ENCODE measurements at places on chromosomes 5 and 9.

DNA sequence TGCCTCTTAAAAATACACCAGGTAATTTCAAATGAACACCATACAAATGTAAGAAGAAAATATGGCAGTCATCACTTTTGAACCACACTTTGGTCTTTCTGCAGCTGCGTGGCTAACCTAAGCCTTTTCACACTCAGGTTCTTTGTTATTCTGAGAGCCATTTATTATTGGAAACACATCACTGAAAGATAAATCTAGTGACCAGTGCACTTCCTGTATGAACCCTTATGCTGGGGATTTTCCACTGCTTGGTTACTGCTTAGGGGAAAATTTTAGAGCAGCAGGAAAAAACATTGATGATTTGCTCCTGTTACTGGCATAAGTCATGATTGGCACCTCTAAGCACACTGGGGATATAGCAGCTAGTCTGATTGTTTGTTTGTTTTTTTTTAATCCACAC lies 58.6 kb upstream of the RANBP3L start:
- no peak for DNase-seq

DNA sequence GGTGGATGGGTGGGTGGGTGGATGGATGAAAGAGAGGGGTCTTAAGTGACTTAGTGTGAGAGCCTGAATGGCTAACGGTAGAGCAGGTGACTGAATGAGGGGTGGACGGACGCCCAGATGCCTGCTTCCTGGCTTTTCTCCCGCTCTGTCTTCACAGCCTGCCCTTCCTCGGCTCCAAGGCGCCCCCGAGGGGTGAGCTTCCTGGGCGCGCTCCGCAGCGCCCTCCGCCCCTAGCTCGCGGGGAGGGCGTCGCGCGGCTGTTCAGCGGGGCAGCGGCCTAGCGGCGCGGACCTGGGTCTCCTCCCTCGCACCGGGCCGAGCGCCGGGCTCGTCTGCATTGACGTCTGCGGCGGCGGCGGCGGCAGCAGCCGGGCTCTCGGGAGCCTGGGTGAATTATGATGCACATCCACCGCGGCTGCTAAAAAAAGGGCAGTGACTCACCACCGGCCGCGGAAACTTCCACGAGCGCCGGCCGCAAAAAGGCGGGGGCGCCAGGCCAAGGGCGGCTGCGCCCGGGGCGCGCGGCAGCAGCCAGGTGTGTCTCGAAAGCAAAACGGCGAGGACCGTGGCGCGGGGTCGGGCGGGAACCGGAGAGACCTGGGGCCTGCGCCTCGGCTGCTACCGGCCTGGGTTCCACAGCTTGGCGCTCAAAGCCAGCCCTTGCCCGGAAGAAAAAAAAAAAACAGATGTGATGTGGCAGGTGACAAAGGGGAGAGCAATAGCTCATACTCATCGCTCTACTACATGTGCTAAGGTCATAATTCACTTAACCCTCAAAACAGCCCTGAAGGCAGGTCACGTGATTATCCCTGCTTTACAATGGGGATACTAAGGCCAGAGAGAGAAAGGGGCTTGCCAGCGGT lies 143.0 kb upstream of the ADRA1B start:
- peak; percentile 31 for DNase-seq

- no peak for DNase-seq
Measured at GRCh38 chr5:75463726-75464125, 47.7 kb downstream of the CERT1 start.

- no peak for DNase-seq
Measured at GRCh38 chr5:50717651-50718050, 51.2 kb downstream of the PARP8 start.

DNA sequence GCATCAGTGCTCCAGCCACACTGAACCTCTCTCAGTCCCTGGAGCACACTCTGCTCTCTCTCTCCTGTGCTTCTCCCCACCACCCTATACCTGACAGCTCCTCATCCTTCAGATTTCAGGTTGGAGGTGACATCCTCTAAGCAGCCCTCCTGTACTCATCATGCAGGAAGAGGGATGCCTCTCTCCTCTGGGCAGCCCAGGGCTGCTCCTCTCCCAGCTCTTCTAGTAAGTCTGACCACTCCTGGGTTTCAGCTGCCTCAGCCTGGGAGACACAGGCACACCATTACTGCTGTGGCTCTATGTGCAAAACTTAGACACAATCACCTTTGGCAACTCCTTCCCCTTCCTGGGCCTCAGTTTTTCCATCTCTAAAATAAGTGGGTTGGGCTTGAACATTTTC lies 232.4 kb upstream of the BRINP1 start:
- DNase-seq = no peak

GRCh38 chr5:124596595-124597421 lies 149.6 kb downstream of the ZNF608 start:
- DNase-seq = no peak

DNA sequence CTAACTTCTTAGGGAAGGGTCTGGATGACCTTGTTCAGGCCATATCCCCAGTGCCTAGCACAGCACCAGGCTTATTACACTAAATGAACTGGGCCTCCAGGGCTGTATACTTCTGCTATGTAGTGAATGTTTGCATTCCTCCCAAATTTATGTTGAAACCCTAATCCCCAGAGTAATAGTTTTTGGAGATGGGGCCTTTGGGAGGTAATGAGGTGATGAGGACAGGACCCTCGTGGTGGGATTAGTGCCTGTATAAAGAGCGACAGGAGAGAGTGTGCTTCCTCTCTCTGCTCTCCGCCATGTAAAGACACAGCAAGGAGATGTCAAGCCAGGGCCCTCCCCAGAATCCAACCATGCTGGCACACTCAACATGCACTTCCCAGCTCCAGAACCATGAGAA lies 148.3 kb downstream of the SEC61B start:
- no peak for DNase-seq

GRCh38 chr5:60604771-60605170 lies 95.2 kb downstream of the DEPDC1B start:
- DNase-seq = no peak

GRCh38 chr9:98215821-98216220 lies 23.4 kb upstream of the CORO2A start:
- no peak for DNase-seq

GRCh38 chr5:135219868-135220267 lies 179.2 kb downstream of the MACROH2A1 start:
- no peak for DNase-seq

DNA sequence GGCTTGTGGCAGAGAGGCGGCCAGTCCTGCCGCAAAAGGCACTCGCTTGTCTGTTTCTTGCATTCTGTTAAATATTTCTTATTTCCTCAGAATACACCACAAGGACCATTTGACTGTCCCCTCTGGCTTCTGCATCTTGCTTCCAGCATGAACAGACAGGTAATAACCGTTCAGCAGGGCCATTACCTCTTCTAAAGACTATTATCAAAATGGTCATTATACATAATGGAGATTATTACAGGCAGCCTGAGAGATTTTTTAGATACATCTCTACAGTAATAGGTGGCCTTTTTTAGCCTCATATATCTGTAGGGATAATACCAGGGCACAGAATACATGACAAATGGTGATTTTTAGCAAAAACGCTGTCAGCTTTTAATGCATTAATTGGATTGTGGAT lies 382.0 kb downstream of the PSAT1 start:
- no peak for DNase-seq

GRCh38 chr5:67206929-67207328 lies 10.3 kb upstream of the CD180 start:
- DNase-seq = peak; percentile 72

GRCh38 chr9:14298601-14299022 lies 15.3 kb downstream of the NFIB start:
- DNase-seq = no peak

DNA sequence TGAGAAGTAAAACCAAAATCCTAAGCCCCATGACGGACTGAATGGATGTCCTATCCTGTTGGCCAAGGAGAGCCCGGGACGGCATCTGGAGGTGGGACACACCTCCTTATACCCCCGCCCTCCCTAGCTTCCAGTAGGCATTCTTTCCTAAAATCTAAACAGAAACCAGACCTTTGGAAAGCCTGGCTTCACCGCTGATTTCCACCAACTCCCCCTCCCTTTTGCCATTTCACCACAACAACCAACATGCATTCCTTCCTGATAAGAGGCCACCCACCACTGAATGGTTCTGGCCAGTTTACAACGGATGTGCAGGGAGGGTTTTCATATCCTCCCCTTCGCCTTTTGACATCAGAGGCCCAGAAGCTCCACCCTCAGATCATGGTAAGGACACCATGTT lies 9.2 kb upstream of the RARS1 start:
- no peak for DNase-seq

DNA sequence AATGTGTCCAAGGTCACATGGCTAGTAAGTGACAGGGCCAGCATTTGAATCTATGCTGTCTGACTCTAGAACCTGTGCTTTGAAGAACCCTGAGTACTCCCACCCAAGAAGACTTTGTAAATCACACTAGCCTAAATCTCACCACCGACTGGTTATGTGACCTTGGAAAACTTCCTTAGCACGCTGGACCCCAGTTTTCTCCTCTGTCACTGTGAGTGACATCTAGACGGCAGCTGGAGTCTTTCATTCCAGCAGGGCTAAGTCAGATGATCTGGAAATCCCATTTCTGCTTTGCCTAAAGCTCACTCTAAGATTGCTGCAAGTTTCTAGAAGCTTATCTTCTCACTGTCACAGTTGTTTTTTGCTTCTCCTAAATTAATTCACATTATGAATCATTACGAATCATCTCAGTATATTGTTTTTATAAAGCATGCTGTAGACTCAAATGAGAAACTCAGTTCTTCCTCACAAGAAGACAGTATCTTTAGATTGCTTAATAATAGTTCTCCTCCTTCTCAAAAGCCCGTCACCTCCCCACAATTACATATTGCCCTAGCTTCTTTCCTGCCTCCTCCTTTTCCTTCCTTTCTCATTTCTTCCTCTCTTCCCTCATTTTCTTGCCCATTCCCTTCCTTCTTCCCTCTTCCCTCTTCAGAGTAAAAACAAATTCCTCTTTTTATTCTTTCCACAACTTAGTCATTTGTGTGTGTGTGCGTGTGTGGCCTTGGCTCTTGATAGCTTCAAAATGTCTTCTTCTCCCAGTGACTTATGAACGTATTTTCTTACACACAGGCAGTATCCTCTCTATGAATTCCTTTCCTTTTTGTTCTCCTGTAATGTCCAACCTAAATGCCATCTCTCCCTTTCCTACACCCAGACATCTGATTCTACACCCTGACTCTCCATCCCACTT lies 16.8 kb downstream of the ALDOB start:
- DNase-seq = no peak

- no peak for DNase-seq
Measured at GRCh38 chr5:96687080-96687479, 24.9 kb downstream of the CAST start.

- DNase-seq = no peak
Measured at GRCh38 chr9:23907343-23907742, 81.3 kb upstream of the ELAVL2 start.

DNA sequence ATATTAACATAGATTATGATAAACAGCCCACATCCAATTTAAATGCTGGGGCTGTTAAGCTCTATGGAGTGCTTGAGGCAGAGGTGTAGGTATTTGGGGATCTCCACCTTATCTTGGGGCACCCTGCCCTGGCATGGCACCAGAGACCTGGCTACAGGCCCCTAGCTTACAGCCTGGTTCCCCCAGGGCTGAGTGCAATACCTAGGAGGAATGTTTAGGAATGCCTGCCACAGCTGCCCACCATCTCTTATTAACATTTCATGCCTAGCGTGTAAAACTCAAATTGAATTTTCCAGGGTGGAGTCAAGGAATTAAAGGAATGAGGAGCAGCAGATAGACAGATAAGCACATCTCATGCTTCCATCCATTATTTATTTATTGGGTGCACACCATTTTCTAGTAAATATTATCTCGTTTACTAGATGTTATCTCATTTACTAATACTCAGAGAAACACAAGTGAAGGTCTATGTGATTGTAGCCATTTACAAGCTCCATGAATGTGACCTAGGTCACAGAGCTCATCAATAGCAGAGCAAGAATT lies 55.6 kb upstream of the TNFSF8 start:
- DNase-seq = no peak

GRCh38 chr5:53339962-53340540 lies 140.4 kb upstream of the FST start:
- DNase-seq = no peak

DNA sequence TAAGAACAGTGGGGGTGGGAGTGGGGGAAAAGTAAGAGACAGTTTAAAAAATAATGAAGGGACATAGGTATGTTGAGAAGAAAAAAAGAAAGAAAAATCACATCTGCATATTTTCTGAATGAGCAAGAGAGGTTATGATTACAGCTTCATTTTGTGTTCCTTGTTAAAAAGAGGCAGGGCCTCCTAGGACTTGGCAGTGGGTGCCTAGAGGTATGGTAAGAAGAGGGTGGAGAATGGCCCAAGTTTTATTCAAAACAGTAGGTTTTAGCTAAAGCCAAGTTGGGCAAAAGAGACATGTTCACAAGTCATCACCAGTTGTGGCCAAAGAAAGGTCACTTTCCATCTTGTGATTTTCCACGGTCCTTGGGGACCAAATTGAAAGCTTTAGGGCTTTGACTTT lies 643.4 kb downstream of the CCDC171 start:
- DNase-seq = no peak

DNA sequence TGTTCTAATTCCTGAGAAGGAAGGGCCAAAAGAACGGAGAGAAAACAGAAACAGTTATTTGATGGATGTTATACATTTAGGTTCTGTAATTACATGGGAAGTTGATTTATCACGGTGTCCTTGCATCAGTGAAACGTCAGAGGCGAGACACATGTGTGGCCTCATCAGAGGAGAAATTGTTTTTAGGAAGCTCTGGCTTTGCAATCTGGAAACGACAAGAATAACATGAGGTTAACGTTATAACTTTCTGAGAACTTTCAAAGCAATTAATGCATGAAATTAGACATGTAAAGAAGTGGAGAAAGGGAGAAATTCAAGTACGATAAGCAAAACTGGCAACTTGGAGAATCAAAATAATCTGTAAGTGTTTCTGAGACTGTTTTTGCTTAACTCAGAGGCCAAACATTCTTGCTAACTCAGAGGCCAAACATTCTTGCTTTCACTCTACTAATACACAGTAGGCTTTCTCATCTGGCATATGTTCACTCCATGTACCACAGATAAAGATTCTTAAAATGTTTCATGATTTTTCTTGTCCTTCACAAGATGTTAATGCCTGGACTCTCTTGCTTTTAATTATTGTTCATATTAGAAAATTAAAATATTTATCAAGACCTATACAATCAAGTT lies 933.0 kb downstream of the TLE4 start:
- no peak for DNase-seq

DNA sequence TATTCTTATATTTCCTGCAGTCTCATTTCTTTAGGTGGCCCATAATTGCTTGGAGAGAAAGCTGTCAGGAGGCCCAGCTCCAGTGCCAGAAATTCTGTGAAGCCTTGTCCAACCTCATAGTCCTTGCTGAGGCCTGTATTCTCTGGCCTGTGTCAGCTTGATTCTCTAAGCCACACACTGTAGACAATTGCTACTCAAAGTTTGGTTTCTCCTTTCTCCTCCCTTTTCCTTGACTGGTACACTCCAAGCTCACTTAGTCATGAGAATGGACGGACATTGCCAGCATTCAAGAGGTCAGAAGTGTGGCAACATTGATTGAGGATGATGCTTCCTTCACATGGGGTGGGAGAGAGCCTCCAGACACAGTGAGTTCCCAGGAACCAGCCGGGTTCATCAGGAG lies 71.3 kb upstream of the CXCL14 start:
- DNase-seq = no peak
